ENCODE measurements at places on chromosomes 16 and 17.

DNA sequence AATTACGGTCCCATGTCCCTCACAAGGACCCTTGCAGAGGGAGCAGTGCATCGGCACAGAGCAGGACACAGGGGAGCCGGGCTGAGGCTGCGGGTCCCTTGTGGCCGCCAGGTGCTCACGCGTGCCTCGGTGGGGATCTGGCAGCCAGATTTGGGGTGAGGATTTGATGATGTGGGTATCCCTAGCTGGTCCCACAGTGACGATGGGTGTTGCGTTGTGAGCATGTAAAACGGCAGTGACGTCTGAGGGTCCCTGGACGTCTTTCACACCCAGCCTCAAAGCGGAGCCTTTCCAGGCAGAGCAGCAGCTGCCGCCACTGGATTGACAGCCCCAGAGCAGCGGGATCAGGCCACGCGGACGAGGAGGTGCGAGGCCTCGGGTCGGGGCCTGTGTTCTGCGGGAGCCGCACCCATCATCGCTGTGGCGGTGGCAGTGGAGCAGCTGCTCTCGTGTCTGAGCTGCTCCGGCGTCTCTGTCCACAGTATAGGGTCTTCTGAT, 54.6 kb downstream of the WDR45B start:
- peak; percentile 9 for DNase-seq

GRCh38 chr16:8403978-8404749, 186.1 kb downstream of the TMEM114 start:
- DNase-seq = no peak

- no peak for DNase-seq
These were observed 9.1 kb downstream of the CEP20 start for GRCh38 chr16:15879255-15879811.

DNA sequence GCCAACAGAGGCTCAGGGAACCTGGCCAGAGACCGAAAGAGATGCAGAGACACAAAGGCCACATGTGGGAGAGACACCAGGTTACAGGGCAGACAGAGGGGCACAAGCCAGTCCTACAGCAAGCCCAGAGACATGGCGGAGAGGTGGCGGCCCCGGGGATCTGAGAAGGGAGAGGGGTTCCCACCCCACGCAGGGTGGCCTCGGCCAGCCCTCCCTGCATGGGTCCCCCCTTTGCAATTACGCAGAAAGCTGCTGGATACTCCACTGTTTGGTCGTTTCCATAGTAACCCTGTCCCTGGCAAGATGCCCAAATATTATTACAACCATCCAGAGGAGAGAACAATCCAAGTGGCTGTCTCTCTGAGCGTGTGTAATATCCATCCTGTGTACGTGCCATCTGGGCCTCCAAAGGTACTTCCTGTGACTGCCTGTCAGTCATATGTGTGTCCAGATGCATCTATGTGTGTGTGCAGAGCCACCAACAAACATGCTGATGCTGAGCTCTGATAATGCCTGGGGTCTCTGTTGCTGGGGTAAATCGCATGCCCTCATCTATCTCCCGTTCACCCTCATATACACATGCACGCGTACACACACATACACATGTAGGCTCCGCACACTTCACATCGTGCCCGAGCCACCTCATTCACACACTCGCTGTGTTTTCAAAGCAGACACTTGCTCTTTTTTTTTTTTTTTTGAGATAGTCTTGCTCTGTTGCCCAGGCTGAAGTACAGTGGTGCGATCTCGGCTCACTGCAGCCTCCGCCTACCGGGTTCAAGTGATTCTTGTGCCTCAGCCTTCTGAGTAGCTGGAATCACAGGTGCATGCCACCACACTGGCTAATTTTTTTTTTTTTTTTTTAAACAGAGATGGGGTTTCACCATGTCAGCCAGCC, 5.5 kb downstream of the PCGF2 start:
- DNase-seq = no peak

- no peak for DNase-seq
These were observed 9.1 kb downstream of the SHCBP1 start for GRCh38 chr16:46612121-46612520.

DNA sequence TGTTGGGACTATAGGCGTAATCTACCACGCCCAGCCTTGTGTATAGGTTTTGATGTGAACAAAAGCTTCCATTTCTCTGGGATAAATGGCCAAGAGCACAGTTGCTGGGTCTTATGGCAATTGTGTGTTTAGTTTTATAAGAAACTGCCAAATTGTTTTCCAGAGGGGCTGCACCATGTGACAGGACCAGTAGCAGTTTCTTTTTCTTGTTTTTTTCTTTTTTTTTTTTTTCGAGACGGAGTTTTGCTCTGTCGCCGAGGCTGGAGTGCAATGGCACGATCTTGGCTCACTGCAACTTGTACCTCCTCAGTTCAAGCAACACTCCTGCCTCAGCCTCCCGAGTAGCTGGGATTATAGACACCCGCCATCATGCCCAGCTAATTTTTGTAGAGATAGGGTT, 34.3 kb upstream of the CBX4 start:
- DNase-seq = no peak

- no peak for DNase-seq
These were observed 40.7 kb upstream of the ABCA10 start for GRCh38 chr17:69269131-69269998.

DNA sequence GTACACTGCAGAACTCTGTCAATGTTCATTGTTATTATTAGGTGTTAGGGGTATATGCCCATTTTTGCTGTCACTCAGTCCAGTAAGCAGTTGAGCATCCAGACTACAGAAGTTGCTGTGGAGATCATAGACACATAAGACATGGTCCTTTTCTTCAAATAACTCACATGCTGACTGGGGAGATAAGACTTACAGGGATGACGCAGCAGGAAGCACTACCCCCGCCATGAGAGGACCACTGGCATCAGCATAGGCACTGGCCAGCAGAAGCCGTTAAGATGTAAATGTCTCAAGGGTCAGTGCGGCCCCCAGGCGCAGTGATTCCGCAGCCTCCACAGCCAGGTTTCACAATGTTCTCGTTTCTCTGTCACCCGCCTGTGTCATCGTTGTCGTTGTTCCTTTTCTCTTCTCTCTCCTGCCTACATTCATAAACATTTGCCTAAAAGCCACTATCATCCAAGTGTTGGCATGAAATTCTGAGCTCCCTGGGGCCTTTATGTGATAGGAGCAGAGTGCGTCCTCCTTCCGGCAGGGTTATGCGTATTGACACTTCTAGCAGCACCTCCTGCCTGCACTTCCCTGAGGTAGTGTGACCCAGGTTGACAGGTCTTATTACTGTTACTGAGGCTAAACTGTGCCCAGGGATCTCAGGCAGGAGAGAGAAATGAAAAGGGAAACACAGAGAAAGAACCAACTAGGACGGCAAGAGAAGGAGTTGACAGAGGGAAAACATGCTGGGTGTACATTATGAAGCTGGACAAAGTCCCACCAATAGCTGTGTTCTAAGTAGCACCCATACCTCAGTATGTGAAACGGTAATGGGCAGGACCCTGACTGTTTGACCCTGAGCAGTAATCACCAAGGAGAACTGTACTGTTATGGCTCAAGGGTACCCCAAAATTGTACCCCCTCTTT, 17.9 kb downstream of the TANGO6 start:
- DNase-seq = no peak

DNA sequence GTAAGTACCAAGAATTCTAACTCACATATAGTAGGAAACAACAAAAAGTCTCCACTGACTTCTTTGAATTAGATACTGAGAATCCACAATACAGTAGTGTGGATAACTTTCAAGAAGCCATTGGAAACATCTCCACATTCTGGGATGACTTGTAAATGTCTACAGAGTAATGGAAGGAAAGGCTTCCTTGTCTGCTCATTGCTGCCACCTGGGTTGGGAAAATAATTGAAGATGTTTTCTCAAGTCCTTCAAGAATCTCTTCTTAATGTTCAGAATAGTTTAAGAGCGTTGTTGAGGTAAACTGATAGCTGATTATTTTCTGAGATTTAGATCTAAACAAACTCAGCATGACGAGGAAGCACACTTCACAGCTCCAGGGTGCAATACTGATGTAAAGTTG, 14.0 kb downstream of the CPSF4L start:
- no peak for DNase-seq
